ENCODE measurements at places on chromosomes 2 and 18.

DNA sequence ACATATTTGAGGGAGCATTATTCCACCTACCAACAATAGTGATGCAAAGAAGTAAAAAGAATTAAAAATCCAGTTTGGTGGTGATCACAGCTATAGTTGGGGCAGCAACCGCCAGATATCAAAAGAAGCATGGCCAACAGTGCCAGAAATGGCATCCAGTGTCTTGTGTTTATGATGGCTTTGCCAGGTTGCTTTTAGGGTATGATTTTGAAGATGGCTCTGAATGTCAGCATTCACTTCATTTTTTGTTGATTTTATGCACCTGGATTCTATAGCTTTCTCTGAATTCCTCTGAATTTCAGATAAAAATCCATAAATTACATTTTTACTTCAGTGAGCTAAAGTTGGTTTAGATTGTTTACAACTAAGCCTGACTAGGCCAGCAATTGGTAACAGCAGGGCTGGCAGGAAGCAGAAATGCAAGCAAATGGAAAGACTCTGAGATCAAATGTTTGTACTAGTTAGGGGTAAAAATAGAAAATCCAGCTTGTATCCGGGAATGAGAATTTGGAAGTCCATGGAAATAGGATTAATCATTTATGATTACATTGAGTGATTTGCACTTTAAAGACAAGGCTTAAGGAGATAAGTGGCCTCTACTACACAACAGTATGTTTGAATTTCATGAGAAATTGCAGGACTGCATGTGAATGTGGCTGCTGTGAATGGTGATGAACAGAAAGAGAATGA lies 40.4 kb downstream of the COL3A1 start:
- no peak for DNase-seq

- no peak for DNase-seq
Observed at GRCh38 chr18:57337890-57338289, 14.5 kb upstream of the ST8SIA3 start.

GRCh38 chr2:174692256-174692919 lies 71.9 kb downstream of the CHRNA1 start:
- DNase-seq: peak; percentile 84

DNA sequence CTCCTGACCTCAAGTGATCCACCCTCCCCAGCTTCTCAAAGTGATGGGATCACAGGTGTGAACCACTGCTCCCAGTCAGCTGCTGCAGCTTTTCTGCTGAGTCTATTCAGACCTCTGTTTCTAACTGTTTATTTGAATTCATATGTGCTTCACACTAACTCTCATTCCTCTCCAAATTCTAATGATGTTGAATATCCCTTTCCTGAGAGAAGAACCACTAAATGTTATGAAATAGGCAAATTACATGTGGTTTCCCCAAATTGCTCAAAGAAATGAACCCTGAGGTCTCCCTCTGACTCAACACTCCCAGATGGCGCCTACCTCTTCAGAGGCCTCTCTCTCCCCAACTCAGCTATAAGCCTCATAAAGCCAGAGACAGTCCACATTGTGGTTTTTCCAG lies 98.6 kb downstream of the IRS1 start:
- DNase-seq: no peak

GRCh38 chr2:142100139-142100873 lies 30.5 kb downstream of the LRP1B start:
- no peak for DNase-seq

DNA sequence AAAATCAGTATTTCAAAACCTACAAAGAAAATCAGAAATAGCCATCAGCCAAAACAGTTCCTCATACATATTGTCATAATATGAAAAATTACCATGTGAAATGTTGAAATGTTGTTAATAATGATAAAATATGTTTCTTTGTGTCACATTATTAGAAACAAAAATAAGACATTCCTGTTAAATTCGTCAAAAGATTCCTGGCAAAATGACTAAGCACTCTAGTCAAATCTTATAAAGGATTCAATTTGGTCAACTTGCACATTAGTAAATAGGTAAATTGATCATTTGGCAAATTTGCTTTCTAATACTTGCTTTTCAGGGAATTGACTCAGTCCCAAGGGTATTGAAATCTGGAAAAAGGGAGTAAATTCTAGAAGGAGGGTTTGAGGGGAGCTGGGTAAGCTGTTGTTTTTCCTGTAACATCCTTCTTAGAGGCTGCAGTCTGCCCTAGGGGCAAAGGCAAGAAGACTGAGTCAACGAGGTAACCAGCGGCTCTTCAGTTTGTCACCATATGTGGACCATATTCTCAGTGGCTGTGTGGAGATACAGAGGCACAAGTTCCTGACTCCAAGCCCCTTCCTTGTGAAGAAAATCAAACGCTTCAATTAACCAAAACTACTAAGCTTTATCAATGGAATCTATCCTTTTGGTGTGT lies 482.3 kb downstream of the TNS1 start:
- no peak for DNase-seq

GRCh38 chr2:26184555-26185303 lies 11.8 kb downstream of the GAREM2 start:
- no peak for DNase-seq

DNA sequence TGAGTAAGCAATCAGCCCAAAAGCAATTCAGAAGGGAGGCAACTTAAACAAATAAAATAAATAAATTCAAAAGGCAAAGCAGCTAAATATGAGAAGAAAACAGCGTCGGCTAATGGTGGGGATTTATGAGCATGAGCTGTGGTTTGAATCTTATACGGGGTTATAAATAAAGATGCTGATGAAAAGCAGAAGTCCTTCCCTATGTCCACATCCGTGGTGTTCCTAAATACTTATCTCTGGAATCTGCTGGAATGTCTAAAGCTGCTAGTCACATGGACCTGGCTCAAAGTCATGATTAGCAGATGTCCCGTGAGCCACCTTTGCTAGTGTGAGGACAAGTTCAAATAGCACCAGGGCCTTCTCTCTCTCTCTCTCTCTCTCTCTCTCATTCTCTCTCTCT lies 33.8 kb downstream of the SMIM21 start:
- DNase-seq: no peak

DNA sequence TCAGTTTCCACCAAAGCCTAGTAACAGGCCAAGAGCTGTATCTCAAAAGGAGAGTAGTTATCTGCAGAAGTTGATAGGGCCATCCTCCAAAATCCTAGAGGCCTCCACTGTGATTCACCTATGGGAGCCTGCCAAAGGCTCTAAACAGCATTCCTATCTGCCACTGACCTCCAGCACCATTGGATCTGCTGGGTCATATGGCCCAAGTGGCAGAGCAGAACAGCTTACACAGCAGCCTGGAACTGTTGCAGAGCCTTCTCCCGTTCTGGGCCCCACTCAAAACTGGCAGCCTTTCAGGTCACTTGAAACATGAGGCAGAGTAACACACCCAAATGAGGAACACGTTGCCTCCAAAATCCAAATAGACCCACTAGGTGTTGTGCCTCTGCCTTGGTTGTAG lies 345.2 kb upstream of the RND3 start:
- DNase-seq: no peak

DNA sequence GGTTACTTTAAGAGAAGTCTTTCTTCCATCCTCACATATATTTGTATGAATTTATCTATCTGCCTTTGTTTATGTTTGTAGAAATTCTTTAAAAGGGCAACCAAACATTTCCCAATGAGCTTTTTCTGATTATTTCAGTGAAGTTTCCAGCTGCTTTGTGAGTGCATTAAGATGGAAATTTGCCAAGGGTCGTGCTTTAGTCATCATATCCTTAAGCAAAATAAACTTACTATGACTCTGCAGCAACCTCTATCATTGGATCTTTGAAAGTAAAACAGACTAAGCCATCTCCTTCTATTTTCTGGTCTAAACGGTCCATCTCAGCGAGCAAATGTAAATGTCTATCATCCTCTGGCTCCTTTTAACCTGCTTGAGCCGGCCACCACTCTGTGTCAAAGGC lies 489.3 kb downstream of the SOX11 start:
- DNase-seq: no peak

DNA sequence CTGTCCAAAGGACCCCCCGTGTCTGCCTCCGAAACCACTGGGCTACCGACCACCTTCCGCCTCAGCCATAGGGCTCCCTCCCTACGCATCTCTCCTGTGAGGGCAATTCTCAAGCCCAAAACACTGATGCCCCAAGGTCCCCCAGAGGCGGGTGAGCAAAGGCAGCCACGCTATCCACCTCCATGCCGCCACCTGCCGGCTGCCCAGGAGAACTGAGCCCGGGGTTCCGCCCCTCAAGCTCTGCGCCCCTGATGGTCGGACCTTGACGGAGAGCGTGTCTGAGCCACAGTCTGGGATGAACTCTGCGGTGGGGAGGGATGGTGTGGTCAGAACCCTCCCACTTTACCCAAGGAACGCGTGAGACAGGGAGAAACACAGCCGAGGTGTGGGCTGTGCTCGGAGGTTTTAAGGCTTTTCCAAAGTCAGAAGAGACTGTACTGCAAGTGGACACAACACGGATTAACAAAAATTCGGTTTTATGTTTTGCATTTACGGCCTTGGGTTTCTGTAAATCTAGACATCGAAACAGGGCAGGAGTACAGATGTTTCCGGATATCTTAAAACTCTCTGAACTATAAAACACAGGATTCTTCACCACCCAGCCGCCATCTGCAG lies 114.1 kb downstream of the ZNF516 start:
- no peak for DNase-seq

GRCh38 chr2:71608441-71608840 lies 155.1 kb downstream of the DYSF start:
- no peak for DNase-seq

DNA sequence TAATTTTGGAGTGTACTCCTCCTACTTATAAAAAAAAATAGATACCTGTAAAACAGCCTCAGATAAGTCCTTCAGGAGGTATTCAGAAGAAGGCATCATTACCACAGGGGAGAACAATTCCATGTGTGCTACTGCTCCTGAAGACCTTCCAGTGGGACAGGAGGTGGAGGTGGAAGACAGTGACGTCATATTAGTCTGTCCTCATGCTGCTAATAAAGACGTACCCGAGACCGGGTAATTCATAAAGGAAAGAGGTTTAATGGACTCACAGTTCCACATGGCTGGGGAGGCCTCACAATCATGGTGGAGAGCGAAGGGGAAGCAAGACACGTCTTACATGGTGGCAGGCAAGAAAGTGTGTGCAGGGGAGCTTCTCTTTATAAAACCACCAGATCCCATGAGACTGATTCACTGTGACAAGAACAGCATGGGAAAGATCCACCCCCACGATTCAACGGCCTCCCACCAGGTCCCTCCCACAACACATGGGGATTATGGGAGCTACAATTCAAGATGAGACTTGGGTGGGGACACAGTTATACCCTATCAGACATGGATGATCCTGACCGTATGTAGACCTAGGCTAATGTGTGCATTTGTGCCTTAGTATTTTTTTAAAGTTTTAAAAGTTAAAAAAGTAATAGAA lies 98.4 kb downstream of the NDUFA10 start:
- DNase-seq: no peak

DNA sequence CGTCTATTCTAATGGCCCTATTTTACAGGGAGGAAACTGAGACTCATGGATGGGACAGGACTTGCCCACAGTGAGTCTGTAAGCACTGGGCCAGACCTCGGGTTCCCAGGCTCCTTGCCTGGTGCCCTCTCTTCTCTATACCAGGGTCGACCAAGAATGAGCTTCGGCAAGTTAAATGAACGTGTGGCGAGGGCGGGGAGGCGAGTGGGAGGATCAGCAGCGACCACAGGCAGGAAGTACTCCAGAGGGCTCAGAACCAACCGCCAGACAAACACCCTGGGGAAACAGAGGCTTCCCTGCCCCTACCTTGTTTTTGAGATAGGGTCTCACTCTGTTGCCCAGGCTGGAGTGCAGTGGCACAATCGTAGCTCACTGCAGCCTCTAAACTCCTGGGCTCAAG lies 177.7 kb upstream of the SMAD2 start:
- DNase-seq: no peak

DNA sequence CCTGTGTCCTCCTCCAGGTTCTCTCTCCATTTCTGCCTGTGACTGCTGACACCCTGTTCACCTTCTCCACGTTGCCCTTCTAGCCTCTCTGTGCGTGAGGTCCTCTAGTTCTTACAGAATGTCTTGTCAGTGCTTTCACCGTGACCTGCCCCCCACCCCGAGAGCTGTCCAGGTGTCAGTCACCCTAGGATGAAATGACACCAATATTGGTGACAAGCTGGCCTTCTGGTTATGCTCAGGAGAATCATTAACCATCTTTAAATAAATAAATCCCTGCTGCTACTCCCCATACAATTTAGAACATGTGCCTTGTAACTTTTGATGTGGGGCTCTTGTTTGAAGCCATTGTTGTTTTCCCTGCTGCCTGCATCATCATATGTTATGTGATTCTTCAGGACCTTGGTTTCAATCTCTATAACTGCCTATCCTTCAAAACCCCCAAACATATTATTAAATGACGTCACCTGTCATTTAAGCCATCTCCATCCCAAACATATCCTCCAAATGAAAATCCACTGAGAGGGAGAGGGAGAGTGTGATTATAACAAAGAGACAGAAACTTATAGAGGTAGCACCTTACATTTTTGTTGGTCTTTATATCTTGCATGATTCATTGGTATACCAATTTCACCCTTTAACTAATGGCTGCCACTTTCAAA lies 496.3 kb downstream of the PARD3B start:
- no peak for DNase-seq

DNA sequence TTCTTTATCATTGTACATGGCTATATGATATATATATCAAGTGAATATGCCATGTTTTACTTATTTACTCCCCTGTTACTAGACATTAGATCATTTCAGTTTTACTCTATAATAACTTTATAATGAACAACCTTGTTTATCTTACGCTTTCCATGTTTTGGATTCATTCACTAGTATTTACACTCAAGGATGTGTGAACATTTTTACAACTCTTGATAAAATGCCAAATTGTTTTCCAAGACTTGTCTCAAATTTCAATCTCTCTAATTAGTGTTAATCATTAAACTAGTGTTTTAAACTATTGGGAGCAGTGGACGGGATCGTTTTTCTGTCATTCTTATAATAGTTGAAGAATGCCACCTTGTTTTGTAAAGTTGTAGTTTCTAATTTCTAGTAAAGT lies 51.5 kb upstream of the B3GNT7 start:
- DNase-seq: no peak

- no peak for DNase-seq
Observed at GRCh38 chr2:135245071-135245470, 193.0 kb downstream of the RAB3GAP1 start.

GRCh38 chr2:133568172-133568571 lies at the start of gene NCKAP5:
NCKAP5 (minus strand) TSS chr2:133568463; CDS start chr2:133517526, 50,937 bp downstream.
- peak; percentile 31 for DNase-seq
